Omental fat pad (tissue), 4 donors: ENCODE measurements at places on chromosomes 11 and 22.

GRCh38 chr11:119671051-119671450, 57.9 kb downstream of the NECTIN1 start:
- DNase-seq: no peak

- DNase-seq: no peak
These were observed 1.2 kb upstream of the RASGRP2 start for GRCh38 chr11:64745189-64745520.

GRCh38 chr11:93196816-93197379, 893 bp downstream of the SLC36A4 start:
- no peak for DNase-seq

- DNase-seq: no peak
These were observed 43.9 kb upstream of the LMO1 start for GRCh38 chr11:8307601-8308000.

DNA sequence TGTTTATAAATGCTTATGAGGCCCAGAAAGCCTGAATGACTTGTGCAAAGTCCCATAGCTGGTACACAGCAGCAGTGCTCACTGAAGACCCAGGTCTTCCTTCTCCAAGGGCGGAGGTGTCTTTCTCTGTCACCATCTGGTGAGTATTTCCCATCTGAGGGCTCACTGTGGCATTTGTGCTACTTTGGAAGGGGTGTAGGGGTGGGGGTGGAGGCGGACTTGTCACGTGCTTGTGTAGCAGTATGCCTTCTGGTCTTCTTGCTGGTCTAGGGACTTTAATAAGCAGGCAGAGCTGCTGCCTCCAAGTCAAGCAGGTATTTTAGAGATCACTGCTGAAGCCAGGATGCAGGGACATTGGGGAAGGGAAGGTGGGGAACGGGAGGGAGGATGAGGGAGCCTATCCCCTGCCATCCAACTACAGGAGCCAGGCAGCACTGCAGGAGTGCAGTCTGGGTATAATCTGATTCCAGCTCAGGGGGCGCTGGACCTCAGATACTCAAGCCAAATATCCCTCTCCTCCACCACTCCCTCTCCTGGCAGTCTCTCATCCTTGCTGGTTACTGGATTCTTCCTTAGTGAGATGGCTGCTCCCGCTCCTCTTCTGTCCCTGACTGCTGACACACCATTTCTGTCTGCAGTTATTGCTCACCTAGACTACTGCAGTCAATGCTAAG, 3.4 kb downstream of the ABCC8 start:
- no peak for DNase-seq

GRCh38 chr22:45564349-45565030, 61.8 kb downstream of the FBLN1 start:
- DNase-seq: no peak
